ENCODE measurements at places on chromosomes 1 and 21. TPM values are rescaled to one million over a fixed set of nuclear protein-coding genes. Genes with fewer than 3 reads are reported as not detected.
A peak's percentile ranks its signal among the peaks of the same experiment; 100 is the strongest.

Gene FCRL4
- polyA plus RNA-seq, result not detected

Gene HSD11B1
- polyA plus RNA-seq, result not detected

Gene AGMAT
- not detected for polyA plus RNA-seq

Gene RGS13
- not detected for polyA plus RNA-seq

Gene TMPRSS3
- not detected for polyA plus RNA-seq

Gene ZNF683
- polyA plus RNA-seq, result not detected

Gene L1TD1
- 0.22 TPM for polyA plus RNA-seq

Gene SPATA1
- 0.43 TPM for polyA plus RNA-seq

- no peak for DNase-seq
Measured at GRCh38 chr21:20030390-20030789, 967.8 kb upstream of the NCAM2 start.

DNA sequence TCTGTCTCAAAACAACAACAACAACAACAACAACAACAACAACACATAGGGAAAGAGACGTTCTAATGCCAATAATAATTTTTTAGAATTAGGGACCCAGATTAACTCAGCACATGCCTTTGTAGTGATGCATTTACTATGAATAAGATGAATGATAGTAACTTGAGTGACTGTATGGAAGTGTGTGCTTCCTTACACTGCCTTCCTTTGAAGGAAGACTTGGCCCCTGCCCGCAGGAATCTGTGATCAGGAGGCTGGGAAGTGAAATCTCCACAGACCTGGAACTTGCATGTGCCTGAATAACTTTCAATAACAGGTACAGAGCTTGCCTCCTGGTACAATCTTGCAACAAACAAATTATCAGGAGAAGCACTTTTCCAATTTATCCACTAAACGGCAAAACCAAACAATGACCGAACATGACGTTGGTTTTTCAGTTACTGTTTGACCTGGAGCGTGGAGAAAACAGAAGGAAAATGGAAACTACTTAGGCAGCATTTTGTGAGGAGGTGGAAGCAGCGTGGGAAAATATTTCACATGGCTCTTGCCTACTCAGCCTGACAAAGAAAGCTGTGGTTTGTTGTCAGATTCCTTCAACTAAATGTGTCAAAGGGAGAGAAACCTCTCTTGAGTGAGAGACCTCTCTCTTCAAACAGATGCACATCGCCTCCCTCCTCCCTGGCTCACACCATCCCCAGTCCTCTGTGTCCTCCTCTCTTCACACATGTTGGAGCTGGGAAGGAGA, 10.1 kb upstream of the ABCA4 start:
- DNase-seq, result no peak

GRCh38 chr21:35102488-35103371, 53.6 kb upstream of the RUNX1 start:
- DNase-seq, result peak; percentile 80

GRCh38 chr21:41640748-41641509, 125.9 kb downstream of the RIPK4 start:
- DNase-seq, result no peak

GRCh38 chr1:115090540-115090939, 1.2 kb upstream of the TSPAN2 start:
- DNase-seq, result no peak

DNA sequence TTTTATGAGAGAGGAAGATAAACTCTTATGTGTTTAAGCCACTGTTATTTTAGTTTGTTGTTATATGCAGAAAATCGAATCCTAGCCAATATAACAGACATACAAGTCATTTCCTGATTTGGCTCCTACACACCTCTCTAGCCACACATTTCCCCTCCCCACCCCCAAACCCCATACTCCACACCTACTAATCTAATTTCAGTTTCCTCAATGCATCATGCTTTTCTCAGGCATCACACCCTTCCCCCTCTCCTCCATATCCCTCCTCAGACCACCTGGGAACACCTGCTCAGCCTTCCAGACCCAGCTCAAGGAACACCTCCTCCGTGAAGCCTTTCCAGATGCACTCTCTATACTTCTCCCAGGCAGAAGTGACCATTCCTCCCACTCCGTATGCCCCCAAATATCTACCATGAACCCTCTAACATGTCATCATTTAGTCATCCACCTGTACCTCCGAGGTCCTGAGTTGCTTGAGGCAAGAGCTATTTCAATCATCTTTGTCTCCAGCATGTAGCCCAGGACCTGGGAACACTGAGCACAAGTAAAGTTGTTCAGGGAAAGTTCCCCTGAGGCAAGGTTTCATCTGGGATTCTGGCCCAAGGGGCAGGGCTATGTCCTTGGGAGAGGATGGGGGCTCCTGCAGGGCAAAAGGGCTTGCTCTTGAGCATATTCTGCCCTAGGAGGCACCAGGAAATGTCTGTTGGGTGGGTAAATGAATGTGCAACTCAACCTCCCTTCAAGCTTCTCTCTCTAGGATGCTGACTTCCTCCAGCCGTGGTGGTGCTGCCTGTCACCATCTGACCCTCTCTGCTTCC, 126.8 kb downstream of the HIVEP3 start:
- no peak for DNase-seq

- no peak for DNase-seq
Measured at GRCh38 chr1:89962742-89963075, 32.2 kb upstream of the ZNF326 start.

GRCh38 chr21:31255036-31255435, 89.0 kb downstream of the TIAM1 start:
- no peak for DNase-seq

DNA sequence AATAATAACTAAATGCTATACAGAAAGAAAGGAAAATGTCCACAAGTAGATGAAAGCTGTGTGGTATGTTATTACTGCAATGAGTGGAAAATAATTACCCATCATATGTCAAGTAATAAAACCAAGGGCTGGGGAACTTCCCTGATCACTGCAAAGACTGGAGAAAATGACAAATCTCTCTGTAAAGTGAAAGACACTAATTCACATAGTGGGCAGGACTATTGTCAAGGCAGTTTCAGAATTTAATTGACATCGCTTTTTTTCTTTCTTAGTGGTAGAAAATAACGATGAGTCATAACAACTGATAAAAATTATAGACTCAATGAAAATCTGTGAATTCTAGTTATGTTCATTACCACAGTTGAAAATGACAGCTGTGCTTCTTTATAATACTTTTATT, 153.7 kb upstream of the ST6GALNAC5 start:
- DNase-seq, result no peak

DNA sequence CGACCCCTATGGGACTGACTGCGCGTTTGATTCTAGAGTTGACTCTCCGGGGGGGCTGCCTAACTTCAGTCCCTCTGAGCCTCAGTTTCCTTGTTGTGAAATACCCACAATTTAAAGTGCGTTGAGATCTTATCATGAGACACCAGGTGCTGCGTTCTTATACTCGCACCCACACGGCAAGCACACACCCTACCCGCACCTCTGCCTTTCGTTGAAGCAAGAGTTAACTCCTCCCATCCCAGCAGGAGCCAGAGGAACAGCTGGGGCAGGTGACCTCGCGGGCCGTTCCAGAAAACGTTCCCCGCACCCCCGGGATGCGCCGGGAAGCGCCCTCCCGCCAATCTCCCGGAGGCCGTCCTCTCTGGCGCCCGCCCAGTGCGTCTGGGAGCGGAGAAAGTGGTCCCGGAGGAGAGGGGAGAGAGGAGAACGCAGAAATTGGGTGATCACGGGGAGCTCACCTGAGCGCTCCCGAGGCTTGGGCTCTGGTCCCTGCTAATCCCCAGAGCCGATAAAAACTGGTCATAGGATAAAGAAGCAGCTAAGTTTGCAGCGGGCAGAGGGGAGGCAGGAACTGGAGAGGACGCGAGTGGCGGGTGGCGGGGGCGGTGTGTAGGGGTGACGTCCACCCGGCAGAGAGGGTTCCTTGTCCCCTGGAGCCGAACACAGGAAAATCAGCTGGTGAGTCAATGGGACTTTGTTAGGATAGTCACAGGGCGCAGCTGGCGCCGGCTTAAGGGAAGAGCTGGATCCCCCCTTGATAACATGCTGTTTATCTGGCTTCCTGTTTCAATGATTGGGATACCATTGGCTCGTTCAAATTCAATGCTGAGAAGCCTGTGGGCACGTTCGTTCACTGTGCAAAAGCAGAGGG, 869 bp downstream of the NAV1 start:
- DNase-seq, result peak; percentile 36

DNA sequence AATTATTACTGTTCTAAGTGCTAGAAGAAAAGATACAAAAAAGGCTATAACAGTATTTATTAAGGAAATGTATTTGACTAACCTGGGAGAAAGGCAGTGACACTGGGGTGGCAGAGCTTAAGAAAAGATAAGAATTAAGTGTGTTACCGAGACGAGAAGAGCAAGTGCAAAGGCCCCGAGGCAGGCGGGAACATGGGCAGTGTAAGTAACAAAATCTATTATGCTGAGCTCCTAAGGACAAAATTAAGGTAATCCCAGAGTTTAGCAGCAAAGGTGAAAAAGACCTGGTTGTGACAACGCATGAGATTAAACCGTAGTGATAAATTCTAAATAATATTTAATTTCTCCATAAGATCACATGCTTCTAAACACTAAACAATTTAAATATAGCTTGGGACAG, 167.6 kb downstream of the RERE start:
- no peak for DNase-seq

GRCh38 chr1:107563441-107563840, 401.5 kb downstream of the VAV3 start:
- DNase-seq, result no peak

- no peak for DNase-seq
Measured at GRCh38 chr1:230262867-230263567, 163.1 kb downstream of the PGBD5 start.

All from CD14-positive monocyte (primary cell).